ENCODE measurements at places on chromosomes 7 and 10. TPM values are rescaled to one million over a fixed set of nuclear protein-coding genes. Genes with fewer than 3 reads are reported as not detected.

LIPJ gene
- total RNA-seq: 0.17 TPM

MSMB gene
- total RNA-seq: not detected

SVIL gene
- total RNA-seq: 26.0 TPM

PUS7 gene
- total RNA-seq: 17.2 TPM

FZD1 gene
- total RNA-seq: 3.5 TPM

PIP gene
- total RNA-seq: not detected

TMEM229A gene
- not detected for total RNA-seq

PCBD1 gene
- total RNA-seq: 72.0 TPM

STEAP1B gene
- total RNA-seq: 0.08 TPM

SEMA3D gene
- total RNA-seq: 1.2 TPM

SORCS1 gene
- total RNA-seq: 0.08 TPM

TRPV5 gene
- total RNA-seq: under 0.01 TPM

IGFBP1 gene
- 29.3 TPM for total RNA-seq

ZNF786 gene
- total RNA-seq: 2.3 TPM

OR9A2 gene
- not detected for total RNA-seq

CCDC201 gene
- total RNA-seq: not detected

CYP17A1 gene
- 1.0 TPM for total RNA-seq

CLDN12 gene
- 23.6 TPM for total RNA-seq
